ENCODE measurements at places on chromosomes 1 and 21.

DNA sequence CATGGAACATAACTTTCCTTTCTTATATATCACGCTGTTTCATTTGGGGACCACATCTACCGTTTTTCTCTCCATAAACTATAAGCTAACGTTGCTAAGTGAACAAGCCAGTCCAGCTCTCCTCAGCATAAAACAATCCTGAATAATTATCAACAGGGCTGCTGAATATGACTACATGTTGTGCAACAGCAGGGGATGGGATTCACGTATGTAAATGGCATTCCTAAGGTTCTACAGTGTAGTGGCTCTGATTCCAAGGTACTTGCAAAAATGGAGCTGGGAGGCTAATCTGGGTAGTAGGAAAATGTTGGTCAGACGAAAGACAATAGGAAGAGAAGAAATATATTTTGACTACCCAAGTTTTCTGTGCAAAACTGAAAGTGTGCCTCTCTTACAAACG is 262.8 kb downstream of the RWDD3 start:
- DNase-seq: no peak

GRCh38 chr1:183583466-183583865 is 6.8 kb downstream of the NCF2 start:
- no peak for DNase-seq

DNA sequence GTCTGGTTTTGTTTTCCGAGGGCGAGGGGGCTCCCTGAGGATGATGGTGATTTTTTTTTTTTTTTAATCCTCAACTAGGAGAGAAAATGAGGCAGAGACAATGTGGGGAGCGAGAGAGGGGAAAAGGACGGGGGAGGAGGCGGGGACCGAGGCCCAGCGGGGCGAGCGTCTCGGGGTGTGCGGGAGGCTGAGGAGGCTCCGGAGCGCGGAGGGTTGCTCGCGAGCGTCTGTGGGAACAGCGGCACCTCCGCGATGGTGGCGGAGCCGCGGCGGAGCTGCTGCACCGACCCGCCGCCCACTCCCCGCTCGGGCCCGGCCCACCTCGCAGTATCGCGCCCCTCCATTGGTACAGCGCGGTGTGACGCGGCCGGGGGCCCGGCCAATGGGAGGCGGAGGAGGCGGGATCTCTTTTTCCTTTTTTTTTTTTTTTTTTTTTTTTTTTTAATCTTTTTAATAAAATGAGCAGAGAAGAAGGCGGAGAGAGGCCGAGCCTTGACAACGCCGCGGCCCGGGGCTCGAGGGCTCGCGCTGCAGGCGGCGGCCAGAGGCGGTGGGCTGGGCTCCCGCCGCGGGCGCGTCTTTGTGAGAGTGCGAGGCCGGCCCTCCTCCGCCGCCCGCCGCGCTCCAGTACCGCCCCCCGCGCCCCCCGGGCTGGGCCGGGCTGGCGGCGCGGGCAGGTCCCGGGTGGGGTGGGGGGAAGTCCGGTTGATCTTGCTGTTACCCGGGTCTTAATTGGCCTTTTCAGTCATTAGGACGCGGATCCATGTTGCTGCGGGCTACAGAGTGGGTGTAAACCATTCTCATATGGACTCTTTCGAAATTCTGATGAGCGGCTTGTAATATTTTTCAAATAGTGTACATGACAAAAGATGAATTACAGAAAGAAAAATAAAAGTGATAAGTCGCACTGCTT is at the start of gene RERE:
TSS of gene RERE (minus strand) at position 229 of the 913 bp plus-strand sequence.
- DNase-seq: peak; percentile 95

GRCh38 chr1:158692356-158692755 is 5.8 kb upstream of the SPTA1 start:
- no peak for DNase-seq

- DNase-seq: no peak
Observed at GRCh38 chr1:218024211-218024720, 260.8 kb upstream of the RRP15 start.

DNA sequence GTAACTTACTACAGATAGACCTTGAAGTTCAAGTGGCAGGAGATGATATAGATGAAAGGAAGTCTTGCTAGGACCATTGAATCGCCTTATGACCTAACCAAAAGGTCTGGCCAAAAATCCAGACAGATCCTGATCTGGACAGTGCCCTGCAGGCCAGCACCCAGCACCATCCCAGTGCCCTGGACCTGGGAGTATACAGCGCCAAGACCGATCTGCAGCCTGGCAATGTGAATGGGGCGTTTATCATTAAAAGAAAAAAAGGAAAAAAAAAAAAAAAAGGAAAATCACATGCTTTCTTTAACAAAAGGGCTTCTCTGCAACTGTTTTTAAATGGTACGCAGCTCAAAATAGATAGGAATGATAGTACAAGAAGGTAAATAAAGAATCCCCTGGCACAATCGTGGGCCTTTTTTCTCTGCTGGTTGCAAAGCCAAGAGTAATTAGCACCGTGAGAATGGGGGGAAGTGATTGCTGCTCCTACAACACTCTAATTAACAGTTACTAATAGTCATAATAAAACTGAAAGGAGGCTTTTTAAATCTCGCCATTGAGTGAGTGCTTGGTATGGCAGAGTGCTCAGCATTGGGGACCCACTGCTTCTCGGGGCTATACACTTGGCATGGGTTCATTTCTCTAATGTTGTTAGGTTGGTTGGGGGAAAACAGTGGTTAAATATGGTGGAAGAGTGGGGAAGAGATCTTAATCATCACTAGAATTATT is 146.7 kb downstream of the KAZN start:
- DNase-seq: no peak

GRCh38 chr1:154557248-154557938 is 1.1 kb downstream of the UBE2Q1 start:
- DNase-seq: no peak

DNA sequence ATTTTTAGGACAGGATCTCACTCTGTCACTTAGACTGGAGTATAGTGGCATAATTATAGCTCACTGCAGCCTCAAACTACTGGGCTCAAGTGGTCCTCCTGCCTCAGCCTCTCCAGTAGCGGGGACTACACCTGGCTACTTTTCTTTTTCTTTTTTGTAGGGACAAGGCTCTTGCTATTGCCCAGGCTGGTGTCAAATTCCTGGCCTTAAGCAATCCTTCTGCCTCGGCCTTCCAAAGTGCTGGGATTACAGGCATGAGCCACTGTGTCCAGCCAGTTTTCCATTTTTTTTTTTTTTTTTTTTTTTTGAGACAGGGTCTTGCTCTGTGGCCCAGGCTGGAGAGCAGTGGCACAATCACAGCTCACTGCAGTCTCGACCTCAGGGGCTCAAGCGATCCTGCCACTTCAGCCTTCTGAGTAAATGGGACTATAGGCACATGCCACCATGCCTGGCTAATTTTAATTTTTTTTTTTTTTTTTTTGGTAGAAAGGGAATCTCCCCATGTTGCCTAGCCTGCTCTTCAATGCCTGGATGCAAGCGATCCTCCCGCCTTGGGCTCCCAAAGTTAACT is 20.6 kb upstream of the CEP85 start:
- no peak for DNase-seq

DNA sequence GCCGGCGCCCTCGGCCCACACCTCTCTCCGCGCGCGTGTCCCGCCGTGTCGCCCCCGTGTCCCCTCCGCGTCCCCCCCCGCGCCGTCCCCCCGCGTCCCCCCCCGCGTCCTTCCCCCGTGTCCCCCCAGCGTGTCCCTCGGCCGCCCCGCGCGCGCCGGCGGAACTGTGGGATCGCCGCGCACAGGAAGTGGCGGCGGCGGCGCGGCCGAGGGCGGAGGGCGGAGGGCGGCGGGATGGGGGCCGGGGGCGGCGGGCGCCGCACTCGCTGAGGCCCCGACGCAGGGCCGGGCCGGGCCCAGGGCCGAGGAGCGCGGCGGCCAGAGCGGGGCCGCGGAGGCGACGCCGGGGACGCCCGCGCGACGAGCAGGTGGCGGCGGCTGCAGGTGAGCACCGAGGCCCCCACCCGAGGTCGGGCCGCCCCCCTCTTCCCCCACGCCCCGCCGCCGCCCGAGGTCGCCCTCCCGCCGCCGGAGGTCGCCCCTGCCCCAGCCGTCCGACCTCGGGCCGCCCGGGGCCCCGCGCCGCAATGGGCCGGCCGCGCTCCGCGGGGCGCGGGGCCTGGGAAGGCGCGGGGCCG is at the start of gene AGPAT3:
TSS of gene AGPAT3 (plus strand) at position 262 of the 578 bp plus-strand sequence. CDS start 94,459 bp downstream, outside the sequence.
- DNase-seq: peak; percentile 56

- no peak for DNase-seq
Observed at GRCh38 chr1:59316497-59317128, 19.7 kb downstream of the FGGY start.

GRCh38 chr1:224524679-224525078 is 90.1 kb upstream of the WDR26 start:
- DNase-seq: no peak

DNA sequence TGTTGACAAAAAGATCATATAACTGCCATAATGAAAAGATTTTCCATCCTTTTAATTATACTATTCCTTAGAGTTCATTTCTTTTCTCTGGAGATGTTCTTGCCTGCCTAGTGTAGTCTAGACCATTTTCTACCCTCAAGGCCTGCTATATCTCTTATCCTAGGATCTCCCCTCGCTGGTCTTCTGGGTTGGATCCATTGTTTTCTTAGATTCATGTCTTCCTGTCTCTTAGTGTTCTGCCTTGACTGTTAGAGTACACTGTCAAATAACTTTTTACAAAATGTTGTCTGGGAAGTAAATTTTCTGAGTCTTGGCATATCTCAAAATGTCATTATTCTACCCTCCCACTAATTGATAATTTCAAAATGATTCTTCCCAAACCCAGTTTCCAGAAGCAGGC is 66.6 kb downstream of the TRAF5 start:
- no peak for DNase-seq

DNA sequence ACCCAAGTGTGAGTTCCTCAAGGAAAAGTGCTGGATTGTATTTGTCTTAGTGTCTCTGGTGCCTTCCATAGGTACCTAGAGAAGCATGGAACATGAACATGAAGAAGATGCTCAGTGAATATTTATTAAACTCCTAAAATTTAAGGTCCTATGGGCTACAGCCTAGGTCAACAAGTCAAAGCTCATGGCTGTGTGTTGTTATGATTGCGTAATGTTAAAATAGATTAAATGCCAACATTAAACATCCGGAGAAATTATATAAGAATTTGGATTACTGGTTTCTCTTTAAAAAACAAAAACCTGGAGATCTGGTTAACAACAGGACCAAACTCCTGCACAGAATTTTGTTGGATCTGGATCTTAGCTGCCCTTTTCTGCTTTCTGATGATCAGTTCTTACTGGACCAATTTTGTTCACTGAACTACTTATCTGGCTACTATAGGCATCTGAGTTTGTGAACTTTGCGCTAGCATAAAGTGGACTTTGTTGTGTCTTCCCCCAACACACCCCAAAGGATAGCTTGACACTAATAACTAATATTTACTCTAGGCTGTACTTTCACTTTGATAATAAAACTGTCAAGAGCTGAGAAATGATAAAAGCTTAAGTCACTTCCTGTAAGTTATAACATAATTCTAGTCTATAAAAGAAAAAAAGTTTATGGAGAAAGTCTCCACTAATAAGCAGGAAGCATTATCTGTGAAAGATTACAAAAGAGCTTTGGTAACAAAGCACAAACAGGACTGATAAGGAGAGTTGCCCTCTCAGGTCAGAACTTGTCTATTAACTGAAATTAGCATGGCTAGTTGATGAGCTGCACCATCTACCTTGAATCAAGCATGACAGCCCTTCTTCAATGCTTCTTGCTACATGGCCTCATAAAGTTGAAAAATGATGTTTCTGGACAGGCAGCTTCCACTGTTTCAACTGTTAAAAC is 20.7 kb downstream of the F5 start:
- DNase-seq: no peak

DNA sequence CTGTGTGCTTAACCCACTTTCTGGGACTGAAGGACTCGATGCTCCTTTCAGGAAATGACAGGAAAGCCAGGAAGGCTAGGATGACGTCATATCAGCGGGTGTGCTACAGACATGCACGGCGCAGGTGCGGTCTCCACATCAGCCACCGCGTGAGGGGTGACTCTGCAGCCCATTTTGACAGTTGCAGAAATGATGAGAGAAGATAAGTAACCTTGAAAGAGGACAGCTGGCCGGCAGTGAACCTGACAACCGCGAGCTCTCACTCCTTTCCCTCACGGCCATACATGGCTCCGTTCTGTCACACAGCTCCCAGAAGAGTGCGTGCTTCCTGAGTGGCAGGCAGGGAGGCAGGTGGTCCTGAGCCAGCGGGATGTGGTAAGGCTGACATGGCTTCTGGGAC is 1.7 kb upstream of the KRTAP10-5 start:
- DNase-seq: no peak

DNA sequence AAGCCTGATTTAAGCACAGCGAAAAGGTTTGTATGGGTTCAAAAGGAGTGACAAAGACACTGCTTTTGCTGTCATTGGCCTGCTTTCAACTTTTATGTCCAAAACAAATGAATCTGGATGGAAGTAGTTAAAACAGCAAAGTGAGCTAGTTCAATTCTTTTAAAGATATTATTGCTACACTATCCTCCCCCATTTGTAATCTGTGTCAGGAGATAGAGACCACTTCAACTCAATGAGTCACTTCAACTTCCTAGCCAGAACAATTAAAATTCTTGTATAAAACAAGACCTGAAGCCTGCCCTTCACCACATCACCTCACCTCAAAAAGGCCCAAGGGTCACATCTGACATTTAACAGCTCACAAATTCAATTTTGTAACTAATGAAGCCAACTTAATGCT is 364.1 kb upstream of the LYPLAL1 start:
- DNase-seq: no peak

- peak; percentile 46 for DNase-seq
Observed at GRCh38 chr1:235601104-235601503, 48.5 kb downstream of the GNG4 start.

- peak; percentile 5 for DNase-seq
Observed at GRCh38 chr21:38244407-38244787, 12.4 kb upstream of the KCNJ15 start.

DNA sequence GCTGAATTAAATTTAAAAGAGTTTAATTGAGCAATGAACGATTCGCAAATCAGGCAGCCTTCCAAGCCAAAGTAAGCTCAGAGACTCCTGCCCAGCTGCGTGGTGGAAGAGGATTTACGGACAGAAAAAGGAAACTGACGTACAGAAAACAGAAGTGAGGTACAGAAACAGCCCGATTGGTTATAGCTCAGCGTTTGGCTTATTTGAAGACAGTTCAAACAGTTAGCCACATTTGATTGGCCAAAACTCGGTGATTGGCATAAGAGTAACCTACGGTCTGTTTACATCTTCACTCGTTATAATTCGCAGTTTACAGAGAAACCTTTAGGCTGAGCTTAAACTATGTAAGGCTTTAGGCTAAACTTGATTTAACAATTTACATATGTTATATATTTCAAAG is 46.9 kb downstream of the CR1L start:
- no peak for DNase-seq

DNA sequence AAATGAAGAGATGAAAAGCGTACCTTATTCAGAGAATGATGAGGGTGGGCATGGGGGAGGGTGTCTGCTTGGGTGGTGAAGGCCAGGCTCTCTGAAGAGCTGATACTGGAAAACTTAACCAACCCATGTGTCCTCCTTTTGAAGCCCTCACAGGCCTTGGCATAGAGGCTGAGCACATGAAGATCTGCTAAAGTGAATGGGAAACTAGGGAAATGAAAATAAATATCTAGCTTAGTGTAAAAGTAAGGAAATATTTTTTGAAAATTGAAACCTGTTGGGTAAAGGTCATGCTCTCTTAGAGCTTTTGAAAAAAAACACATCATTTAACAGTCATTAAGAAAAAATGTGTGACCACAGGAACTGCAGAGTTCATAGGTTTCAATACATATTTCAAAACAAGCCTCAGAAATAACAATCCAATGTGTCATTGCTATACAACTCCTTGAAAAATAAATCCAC is 40.5 kb upstream of the RALGPS2 start:
- DNase-seq: no peak

GRCh38 chr1:55815745-55816455 is 600.7 kb upstream of the USP24 start:
- DNase-seq: no peak
